ENCODE measurements at places on chromosomes 16 and 17. TPM values are rescaled to one million over a fixed set of nuclear protein-coding genes. Genes with fewer than 3 reads are reported as not detected.
A peak's percentile ranks its signal among the peaks of the same experiment; 100 is the strongest.

DNA sequence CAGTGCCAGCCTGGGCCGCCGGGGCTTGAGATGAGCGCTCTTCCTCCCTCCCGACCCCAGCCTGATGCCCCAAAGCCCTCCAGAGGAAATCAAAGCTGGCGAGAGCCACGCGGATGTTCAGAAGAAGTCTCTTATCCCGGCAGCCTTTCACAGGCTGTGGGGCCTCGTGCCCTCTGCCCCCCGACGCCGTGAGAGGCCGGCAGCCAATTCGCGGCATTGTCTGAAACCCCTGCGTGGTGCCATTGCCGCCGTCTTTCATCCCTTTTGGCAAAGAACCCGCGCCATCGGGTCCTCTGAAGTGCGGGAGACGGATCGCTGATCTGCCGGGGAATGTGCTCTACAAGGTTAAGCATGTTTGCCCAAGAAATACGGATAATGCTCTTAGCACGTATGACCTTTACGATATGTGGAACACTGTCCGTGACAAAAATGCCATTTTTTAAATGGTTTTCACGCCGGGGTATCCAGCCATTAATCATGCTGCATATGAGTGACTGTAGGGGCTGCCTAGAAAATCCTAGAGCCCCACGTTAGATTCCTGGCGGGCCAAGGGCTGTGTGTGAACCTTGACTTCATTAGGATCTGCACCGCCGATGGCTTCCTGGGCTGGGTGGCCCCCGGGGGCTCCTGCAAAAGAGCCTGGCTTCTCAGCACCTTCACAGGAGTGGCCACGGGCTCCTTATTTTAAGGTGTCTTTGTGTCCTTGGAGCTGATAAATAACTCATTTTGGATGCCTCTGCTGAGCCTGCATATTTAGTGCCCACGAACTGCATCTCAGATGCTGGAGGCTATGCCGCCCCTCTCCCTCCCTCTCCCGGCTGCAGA, 165.1 kb upstream of the TNRC6C start:
- DNase-seq: no peak

DNA sequence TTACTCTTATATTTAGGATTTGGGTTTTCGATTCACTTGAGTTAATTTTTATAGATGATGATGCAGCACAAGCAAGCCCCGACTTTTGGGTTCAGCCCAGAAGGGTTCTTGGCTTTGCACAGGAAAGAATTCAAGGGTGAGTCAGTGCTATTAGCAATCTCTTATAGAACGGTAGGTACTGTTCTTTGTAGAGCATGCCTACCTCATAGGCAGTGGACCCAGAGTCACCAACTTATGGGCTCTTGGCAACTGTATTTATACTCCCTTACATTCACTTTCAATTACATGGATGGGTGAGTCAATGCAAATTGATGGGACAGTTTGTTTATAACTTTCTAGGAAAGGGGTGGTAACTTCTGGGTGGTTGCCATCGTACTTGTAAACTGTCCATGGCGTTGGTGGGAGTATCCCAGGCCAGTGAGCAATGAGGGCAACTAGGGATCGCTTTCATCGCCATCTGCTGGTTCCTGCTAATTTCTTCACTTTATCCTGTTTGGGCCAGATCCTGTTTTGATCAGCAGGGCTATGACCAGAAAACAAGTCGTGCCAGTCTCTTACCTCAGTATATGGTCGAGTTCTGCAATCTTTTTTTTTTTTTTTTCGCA, 362.6 kb downstream of the CNTNAP4 start:
- DNase-seq: no peak

DNA sequence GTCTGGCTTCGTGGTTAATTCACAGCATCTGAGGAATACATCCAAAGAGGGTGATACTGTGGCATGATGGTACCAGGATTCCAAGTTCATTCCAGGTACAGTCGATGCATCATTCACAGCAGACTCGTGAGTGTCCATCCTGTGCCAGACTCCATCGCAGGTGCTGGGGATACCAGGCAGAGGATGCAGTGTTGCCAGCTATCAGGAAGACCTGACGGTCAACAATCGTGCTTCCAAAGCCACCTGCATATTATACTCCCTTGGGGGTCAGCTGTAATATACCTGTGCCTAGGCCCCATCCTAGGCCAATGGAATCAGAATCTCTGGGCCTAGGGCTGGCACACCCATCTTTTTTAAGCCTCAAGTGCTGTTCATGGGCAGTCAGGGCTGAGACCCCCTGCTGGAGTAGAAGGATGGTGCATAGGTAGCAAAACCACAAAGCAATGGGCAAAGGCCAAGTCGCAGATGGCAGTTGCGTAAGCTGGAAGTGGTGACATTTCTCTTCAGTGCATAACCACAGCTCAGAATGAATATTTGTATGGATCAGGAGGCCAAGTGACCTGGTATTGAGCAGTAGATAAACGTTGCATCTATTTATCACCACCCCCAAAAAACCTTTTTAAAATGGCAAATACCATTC, 42.9 kb upstream of the C16orf78 start:
- no peak for DNase-seq

Gene CYB561
- 52.6 TPM for total RNA-seq

Gene NPIPB6
- not detected for total RNA-seq

DNA sequence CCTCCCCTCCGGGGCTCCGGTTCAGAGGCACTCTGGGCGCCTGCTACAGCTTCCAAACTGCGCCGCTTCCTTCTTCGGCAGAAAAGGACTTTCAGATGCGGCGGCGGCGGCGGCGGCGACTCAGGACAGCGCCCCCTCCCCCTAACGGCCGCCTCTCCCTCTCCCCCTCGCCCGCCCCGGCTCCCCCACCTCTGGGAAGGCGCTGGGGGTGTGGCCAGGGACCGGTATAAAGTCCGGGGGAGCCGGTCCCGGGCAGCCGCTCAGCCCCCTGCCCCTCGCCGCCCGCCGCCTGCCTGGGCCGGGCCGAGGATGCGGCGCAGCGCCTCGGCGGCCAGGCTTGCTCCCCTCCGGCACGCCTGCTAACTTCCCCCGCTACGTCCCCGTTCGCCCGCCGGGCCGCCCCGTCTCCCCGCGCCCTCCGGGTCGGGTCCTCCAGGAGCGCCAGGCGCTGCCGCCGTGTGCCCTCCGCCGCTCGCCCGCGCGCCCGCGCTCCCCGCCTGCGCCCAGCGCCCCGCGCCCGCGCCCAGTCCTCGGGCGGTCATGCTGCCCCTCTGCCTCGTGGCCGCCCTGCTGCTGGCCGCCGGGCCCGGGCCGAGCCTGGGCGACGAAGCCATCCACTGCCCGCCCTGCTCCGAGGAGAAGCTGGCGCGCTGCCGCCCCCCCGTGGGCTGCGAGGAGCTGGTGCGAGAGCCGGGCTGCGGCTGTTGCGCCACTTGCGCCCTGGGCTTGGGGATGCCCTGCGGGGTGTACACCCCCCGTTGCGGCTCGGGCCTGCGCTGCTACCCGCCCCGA, at the start of gene IGFBP4:
IGFBP4 (plus strand) TSS at position 255 of the 792 bp plus-strand sequence; CDS start at position 541, 286 bp downstream.
- peak; percentile 84 for DNase-seq
